Activated CD4-positive, CD25-positive, alpha-beta regulatory T cell (primary cell): ENCODE measurements at places on chromosomes 1 and 21.

DNA sequence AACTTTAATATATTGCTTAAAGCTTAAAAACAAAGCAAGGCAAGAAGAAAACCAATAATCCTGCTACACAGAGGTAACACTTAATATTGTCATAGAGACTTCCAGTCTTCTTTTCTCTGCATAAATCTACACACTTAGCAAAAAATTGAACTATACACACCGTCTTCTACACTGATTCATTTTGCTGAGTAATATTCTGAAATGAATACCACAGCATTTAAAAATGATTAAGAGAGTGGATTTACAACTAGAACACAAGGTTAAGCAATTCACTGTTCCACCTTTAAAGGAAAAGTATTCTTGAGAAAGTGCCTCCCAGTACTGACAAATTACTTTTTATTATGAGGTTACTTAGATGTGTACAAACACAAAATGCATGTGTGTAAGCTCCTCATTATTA, 22.2 kb upstream of the ITPKB start:
- DNase-seq, result no peak

- no peak for DNase-seq
Observed at GRCh38 chr1:240217403-240217802, 125.7 kb downstream of the FMN2 start.

GRCh38 chr1:159469921-159470533, 30.5 kb downstream of the OR10J1 start:
- DNase-seq, result no peak

- no peak for DNase-seq
Observed at GRCh38 chr1:151273924-151274466, 8.1 kb upstream of the ZNF687 start.

DNA sequence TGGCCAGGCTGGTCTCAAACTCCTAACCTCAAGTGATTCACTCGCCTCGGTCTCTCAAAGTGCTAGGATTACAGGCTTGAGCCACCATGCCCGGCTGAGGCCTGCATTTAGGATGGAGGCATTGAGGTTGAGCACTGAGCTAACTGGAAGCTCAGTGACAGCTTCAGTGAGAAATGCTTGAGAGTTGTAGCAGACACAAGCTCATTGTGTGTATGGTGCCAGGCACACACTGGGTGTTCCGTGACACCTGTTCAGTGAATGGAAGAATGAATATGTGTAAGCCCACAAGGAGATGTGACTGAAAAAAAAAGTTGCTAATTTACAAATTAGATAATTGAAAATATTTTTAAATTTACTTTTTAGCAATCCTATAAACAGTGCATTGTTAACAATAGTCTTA, 21.8 kb downstream of the LURAP1 start:
- DNase-seq, result no peak

DNA sequence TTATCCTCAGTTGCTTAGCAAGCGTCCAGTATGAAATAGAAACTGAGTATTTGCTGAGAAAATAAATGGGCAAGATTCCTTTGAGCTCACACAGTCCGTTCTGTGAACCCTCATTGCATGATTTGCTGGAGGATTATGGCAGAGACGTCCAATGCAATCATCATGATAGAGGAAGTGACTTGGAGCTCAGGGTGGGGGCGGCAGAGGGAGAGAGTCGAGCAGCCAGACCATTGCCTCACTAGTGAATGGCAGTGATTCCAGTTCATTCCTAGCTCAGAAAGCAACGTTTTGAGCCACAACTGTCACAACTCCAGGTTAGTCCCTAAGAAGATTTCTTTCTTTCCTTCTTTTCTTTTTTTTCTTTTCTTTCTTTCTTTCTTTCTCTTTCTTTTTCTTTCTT, 27.5 kb upstream of the COL9A2 start:
- DNase-seq, result no peak

- DNase-seq, result no peak
Observed at GRCh38 chr1:105138458-105138893, 1388.8 kb downstream of the AMY1C start.
